Natural killer cell (primary cell): ENCODE measurements at places on chromosomes 16 and 17. TPM values are rescaled to one million over a fixed set of nuclear protein-coding genes. Genes with fewer than 3 reads are reported as not detected.

- H3K27ac ChIP-seq, result peak overlapping the region; percentile 26
- peak overlapping the region; percentile 58 for H3K4me3 ChIP-seq
- H3K4me1 ChIP-seq, result peaks cover 14% of the 10 kb centered on the region
- H3K27me3 ChIP-seq, result no peaks in the 10 kb centered on the region
- no peak for DNase-seq
Observed at GRCh38 chr16:30585022-30585399, 486 bp downstream of the ZNF785 start.

DNA sequence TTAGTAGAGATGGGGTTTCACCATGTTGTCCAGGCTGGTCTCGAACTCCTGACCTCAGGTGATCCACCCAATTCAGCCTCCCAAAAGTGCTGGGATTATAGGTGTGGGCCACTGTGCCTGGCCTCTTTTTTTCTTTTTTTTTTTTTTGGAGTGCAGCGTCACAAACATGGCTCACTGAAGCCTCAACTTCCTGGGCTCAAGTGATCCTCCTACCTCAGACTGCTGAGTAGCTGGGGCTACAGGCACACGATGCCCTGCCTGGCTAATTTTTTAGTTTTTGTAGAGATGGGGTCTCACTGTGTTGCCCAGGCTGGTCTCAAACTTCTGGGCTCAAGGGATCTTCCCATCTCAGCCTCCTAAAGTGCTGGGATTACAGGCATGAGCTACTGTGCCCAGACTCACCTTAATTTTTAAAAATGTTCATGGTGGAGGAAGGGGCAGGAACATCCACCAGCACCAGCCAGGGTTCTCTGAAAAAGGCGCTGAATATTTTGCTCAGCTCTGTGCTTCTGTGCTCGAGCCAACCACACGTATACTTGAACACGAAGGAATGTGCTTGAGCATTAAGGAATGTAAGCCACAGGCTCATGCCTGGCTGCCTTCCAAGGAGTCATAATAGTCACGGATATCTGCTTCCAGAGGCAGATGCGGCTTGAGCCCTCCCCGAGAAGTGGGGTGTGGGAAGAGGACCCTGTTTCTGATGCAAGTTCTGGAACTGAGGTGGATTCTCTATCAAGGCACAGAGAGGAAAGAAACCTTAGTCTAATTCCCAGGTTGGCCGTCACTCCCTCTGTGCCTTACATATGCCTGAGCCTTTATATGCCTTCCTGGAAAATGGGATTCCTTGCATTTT, 65.5 kb upstream of the CREBBP start:
- H3K36me3 ChIP-seq, result no peaks in the 10 kb centered on the region
- DNase-seq, result no peak
- H3K4me1 ChIP-seq, result no peaks in the 10 kb centered on the region

- H3K27ac ChIP-seq, result no peak overlapping the region
- DNase-seq, result peak; percentile 77
- H3K27me3 ChIP-seq, result peaks cover 26% of the 10 kb centered on the region
- H3K36me3 ChIP-seq, result no peaks in the 10 kb centered on the region
- H3K4me3 ChIP-seq, result no peak overlapping the region
Observed at GRCh38 chr17:41738077-41738800, 3.8 kb upstream of the HAP1 start.

DNA sequence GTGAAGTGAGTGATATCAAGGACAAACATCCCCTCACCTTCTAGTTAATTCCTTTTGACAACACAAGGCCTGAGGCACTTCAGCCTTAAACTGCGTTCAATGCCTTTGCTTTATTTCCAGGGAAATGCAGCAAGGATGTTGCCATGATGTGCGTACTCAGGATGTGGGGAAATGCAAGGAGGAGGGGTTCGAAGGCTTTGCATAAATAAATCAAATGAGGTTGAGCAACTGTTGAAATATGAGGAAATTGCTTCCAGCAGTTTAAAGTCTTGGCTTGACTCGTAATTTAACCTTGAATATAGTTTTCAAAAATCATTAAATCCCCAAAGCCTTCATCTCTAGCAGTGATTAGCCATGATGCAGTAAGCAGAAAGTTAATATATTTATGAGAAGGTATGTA, 81.8 kb upstream of the CCL2 start:
- no peaks in the 10 kb centered on the region for H3K36me3 ChIP-seq
- no peak overlapping the region for H3K27ac ChIP-seq
- DNase-seq, result no peak
- no peaks in the 10 kb centered on the region for H3K27me3 ChIP-seq

GRCh38 chr17:53627511-53627910, 195.2 kb upstream of the KIF2B start:
- no peaks in the 10 kb centered on the region for H3K27me3 ChIP-seq
- no peak overlapping the region for H3K27ac ChIP-seq
- H3K36me3 ChIP-seq, result no peaks in the 10 kb centered on the region
- DNase-seq, result no peak
- H3K4me3 ChIP-seq, result no peak overlapping the region

- no peak for DNase-seq
- peaks cover 12% of the 10 kb centered on the region for H3K4me1 ChIP-seq
- peaks cover 67% of the 10 kb centered on the region for H3K36me3 ChIP-seq
- H3K27me3 ChIP-seq, result no peaks in the 10 kb centered on the region
Observed at GRCh38 chr17:7893187-7893880, 4.7 kb downstream of the CHD3 start.

DNA sequence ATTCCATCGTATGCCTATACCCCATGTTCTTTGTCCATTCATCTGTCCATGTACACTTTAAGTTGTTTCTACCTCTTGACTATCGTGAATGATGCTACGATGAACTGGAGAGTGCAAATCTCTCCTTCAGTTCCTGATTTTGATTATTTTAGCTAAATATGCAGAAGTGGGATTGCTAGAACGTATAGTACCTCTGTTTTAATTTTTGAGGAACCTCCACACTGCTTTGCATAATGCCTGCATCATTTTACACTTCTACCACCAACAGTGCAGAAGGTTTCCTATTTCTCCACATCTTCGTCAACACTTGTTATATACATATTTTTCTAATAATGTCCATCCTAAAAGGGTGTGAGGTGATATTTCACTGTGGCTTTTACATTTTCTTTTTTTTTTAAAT, 43.9 kb downstream of the SDR42E1 start:
- H3K36me3 ChIP-seq, result no peaks in the 10 kb centered on the region
- H3K4me1 ChIP-seq, result no peaks in the 10 kb centered on the region
- no peak overlapping the region for H3K4me3 ChIP-seq
- H3K27me3 ChIP-seq, result no peaks in the 10 kb centered on the region
- DNase-seq, result no peak

Gene CD300H
- total RNA-seq, result 9.3 TPM
